ENCODE measurements at places on chromosomes 7 and 10.

DNA sequence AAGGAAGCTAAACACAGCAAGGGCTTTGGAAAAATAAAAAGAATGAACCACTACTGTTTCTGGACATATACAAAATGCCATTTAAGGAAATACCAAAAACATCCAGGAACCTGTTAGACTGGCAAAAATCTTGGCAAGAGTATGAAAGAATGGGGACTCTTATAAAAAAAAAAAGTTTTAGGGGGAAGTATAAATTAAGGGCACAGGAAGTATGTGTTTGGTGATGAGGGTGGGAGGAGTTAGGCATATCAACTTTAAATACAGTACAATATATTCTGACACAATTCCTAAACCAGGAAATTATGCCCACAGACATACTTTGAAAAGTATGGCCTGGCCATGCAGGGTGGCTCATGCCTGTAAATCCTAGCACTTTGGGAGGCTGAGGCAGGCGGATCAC lies 74.2 kb downstream of the WAPL start:
- DNase-seq, result no peak

- DNase-seq, result peak; percentile 72
These were observed 250.6 kb downstream of the C7orf25 start for GRCh38 chr7:42661312-42661711.

DNA sequence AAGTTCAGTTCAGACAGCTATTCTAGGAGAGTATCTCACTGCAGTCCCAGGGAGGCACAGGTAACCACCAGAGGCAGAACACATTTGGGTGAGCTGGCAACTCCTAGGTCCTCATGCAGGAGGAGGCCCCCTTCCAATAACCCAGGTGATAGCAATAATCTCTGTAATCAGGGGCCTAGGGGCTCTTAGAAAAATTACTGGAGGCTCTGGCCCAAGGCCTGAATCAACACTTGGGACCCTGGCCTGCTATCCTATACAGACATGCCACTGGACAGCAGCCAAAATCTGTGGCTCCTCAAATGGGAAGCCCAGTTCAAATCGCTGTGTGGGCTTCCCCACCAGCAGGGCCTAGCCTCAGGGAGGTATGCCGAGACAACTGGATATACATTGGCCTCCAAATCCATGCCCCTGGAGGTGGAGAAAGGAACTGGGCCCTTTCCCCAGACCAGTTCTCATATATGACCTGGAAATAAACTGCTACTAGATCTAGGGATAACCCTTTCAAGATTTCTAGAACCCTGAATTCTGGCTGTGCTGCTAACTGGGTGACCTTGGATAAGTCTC lies 1.6 kb downstream of the AVPI1 start:
- DNase-seq, result peak; percentile 23

DNA sequence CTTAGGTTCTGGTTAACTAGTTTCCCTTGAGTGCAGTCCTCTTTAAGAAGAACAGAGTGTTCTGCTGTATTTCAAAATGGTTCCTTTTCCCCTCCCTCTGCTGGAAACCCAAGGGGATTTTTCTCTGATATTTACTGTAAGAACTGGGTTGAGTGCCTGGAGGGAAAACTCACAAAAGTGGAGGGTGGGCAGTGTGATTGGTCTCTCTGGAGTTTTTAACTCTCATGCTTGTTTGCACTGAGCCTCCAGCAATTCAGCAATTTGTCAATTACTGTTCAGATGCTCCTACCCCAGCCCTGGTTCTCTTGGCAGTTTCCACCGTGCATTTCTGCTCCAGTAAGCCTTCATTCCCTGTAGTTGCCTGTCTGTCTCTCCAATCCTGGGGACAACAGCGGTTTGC lies 273.4 kb upstream of the SORCS1 start:
- DNase-seq, result no peak

GRCh38 chr10:128843972-128844371 lies 623.1 kb upstream of the MGMT start:
- peak; percentile 2 for DNase-seq

DNA sequence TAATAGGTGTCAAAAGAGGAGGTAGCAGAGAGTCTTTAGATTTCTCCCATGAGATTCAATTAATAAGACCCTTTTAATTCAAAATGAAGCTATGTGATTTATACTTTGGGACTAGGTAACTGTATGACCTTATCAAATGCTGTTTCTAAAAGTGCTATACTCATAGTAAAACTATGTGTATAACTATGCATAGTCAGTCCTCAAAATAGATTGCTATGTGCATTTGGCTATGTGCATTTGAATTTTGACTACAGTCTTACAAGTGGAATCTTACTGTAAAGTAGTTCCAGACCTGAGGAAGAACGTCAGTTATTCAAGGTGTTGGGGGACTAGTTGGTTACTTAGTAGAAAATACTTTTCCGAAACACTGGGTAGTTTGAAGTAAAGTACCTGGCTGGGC lies 36.9 kb downstream of the ADD3 start:
- DNase-seq, result no peak

DNA sequence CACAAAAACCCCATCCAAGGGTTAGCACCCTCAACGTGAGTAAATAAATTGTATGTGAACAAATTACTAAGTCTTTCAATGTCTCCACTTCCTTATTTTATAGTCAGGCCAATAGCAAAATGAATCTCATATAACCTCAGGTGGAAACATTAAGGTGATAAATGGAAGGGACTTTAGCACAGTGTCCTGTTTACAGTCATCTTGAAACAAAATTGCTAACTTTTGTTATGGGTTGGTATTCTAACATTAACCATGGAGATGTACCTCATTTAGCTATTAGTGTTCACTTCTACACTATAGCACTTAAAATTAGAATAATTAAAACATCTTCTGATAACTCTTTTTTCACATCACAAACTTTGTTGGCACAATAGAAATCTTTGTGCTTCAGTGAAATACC lies 255.8 kb upstream of the CNTNAP2 start:
- DNase-seq, result no peak

GRCh38 chr10:47055386-47056246 lies 144.4 kb downstream of the PTPN20 start:
- DNase-seq, result no peak

DNA sequence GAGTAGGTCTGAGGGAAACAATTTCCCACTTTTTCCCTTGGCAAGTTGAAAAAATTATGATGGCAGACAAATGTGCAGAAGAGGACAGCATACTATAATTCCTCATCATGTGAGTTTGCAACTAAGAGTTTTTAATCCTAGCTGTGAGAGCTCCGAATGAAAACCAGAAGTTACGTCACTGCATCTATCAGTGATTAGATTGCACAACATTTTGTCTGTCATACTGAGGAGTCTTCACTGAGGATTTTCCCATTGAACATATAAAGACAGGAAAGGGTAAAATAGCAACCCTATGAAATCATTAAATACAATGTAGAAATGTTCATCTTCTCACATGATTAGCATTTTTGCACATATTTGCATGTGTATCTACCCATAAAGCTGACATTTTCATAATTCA lies 45.8 kb downstream of the ZNF736 start:
- no peak for DNase-seq

DNA sequence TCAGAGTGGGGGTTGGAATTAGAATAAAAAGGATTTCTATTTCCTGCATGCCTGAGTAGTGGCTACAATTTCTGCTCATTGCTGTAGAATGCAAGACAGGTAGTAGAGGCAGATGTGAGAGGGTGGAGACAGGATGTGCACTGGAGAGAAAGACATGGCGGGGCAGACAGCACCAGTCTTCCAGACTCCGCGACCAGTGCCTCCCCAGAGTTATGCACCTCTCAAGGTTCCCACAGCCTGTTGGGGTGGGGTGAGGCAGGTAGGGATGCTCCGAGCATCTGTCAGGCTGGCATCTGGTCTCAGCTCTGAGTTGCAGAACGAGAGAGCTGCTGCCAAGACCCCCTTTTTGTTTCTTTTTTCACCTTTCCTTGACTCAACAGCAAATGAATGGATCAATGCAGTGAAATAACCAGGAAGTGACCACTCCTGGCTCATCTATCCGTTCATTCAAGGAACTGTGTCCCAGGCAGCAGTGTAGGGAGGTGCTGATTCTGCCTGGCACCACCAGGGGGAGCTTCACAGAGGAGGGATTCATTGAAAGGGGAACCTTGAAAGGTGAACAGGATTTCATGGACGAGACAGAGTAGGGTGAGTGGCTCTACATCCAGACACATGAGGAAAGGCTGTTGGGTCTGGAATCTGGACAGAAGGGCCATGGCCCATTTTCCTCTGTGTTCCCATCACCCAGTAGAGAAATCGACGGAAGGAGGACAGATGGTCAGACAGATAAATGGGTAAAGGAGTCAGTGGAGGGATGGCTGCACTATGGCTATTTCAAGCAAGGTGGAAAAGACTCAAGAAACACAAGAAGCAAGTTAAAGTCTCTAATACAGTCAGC lies 17.2 kb upstream of the SLC18A3 start:
- peak; percentile 47 for DNase-seq

- DNase-seq, result no peak
These were observed 166.4 kb upstream of the TNRC18 start for GRCh38 chr7:5589819-5590595.
